ENCODE measurements at places on chromosomes 7 and 10.

- no peak for DNase-seq
Observed at GRCh38 chr7:43469051-43469450, 113.9 kb upstream of the STK17A start.

GRCh38 chr10:111211706-111212105 is 134.9 kb downstream of the ADRA2A start:
- no peak for DNase-seq

DNA sequence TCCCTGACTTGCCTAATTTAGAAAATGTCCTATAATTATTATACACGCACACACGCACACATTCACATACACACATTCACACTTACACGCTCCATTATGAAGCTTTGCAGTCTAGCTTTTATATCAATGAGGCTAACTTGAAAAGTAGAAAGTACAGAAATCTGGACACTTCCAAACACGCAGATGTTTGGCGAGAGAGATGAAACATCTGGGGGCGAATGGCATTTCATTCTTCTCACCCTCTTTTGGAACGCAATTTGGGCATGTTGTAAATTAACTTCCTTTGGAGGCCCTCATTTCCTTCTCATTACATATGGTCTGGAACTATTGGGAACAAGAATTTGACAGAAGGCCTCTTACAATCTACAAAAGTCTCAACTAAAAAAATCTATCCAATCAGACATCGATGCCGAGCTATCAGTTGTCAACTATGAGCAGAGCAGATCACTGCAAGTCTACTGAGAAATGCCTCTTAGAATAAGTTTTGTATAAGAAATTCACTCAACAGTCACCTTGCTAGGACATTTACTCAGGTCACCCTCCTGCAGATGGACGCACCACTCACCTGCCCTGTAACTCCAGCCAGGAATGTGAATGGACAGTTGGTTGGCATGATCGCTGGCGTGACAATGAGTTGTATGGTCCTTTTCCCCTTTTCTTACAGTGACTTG is 115.2 kb upstream of the ADAM12 start:
- DNase-seq: peak; percentile 26

- peak; percentile 92 for DNase-seq
Observed at GRCh38 chr10:63711867-63712716, 190.9 kb downstream of the REEP3 start.

DNA sequence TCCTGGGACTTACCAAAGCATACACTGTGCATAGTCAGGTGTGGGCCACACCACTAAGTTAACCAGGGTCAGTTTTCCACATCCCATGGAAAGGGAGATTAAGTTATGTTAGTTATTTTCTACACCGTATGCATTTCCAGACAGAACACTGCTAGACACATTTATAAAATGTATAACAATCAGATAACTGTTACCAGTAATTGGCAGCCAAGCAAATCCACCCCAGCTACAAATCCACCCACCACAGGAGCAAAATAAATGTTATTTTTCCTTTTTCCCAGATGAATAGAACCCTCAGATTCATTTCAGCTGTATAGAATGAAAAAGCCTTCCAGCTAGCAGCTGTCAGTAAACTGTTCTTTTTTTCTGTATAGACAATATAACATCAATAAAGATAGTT is 256.9 kb upstream of the FZD1 start:
- peak; percentile 20 for DNase-seq

DNA sequence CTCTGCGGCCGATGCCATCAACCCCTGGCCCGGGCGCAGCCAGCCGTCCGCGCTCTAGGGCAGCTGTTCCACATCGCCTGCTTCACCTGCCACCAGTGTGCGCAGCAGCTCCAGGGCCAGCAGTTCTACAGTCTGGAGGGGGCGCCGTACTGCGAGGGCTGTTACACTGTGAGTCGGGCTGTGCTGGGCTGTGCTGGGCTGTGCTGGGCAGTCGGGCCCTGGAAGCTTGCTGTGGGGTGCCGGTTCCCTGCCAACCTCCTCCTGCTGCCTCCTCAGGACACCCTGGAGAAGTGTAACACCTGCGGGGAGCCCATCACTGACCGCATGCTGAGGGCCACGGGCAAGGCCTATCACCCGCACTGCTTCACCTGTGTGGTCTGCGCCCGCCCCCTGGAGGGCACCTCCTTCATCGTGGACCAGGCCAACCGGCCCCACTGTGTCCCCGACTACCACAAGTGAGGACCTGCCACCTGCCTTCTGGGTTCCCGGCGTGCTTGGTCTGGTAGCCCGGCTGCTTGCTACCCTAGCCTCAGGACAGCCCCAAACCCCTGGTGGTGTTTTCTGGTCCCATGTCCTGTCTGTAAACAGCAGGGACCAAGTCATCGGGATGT is 7.5 kb downstream of the ZYX start:
- no peak for DNase-seq

DNA sequence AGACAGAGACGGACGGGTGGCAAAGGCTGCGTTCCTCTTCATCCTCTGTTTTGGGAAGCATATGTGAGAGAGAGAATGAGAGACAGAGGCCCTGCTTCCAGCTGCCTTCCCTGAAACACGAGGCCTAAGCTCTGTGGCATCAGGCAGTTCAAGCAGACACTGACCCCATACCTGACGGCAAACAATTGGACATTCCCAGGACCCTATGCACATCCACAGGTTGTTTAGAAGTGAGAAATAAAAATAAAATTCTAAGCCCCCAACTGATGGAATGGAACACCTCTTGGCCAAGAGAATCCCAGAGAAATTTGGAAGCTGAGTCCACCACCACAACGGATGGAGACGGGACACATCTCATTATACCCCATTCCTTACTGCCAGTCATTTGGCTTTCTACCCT is 105.3 kb downstream of the CPXM2 start:
- no peak for DNase-seq

- DNase-seq: peak; percentile 50
Observed at GRCh38 chr10:103812432-103812831, 42.9 kb downstream of the SH3PXD2A start.

DNA sequence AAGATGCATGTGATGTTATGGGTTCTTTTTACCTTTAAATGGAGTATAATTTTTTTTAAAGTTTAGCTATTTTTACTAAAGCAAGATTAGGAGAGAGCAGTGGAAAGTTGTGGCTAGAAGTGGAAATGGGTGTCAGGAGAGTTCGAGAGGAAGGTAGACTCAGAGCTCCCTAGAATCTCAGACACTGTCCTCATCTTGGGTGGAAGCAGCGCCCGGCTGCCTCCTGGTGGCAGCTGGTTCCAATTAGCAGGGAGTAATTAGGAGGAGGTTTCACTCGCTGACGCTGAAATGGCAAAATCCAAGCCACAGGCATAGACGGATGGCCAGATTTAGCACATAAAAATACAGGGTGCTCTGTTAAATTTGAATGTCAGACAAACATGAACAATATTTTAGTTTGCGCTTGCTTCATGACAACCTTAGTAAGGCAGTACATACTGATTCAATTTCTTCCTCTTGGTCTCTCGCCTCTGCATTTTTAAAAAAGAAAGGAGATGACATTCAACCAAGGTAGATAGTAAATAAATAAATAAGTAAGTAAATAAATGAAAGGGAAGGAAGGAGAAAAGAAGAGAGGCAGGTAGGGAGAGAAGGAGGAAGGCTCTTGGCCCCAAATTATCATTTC is 58.5 kb downstream of the LGI1 start:
- peak; percentile 68 for DNase-seq

- DNase-seq: peak; percentile 76
Observed at GRCh38 chr7:38222481-38223096, 44.5 kb downstream of the STARD3NL start.

GRCh38 chr7:158539711-158540146 is 47.9 kb downstream of the PTPRN2 start:
- no peak for DNase-seq

- DNase-seq: peak; percentile 43
Observed at GRCh38 chr10:128875030-128875744, 591.9 kb upstream of the MGMT start.

GRCh38 chr7:127731431-127732080 is 79.6 kb downstream of the SND1 start:
- DNase-seq: peak; percentile 15

DNA sequence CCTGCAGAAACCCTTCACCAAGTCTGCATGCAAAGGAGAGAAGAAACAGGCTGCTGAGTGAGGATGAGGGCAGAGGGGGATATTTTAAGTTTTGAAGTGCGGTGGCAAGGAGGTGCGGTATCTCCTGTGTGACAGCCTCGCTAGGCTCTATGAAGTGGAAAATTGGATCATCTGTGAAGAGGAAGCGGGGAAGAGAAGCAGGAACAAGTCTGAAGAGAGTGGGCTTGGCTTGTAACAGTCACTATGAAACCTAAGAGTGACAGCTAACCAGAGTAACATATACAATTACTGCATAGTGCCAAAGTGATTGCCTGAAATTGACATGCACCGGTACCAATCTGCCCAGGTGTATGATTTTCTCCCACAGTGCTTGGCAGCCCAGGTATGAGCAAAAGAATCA is 287.5 kb upstream of the KLF14 start:
- DNase-seq: no peak

DNA sequence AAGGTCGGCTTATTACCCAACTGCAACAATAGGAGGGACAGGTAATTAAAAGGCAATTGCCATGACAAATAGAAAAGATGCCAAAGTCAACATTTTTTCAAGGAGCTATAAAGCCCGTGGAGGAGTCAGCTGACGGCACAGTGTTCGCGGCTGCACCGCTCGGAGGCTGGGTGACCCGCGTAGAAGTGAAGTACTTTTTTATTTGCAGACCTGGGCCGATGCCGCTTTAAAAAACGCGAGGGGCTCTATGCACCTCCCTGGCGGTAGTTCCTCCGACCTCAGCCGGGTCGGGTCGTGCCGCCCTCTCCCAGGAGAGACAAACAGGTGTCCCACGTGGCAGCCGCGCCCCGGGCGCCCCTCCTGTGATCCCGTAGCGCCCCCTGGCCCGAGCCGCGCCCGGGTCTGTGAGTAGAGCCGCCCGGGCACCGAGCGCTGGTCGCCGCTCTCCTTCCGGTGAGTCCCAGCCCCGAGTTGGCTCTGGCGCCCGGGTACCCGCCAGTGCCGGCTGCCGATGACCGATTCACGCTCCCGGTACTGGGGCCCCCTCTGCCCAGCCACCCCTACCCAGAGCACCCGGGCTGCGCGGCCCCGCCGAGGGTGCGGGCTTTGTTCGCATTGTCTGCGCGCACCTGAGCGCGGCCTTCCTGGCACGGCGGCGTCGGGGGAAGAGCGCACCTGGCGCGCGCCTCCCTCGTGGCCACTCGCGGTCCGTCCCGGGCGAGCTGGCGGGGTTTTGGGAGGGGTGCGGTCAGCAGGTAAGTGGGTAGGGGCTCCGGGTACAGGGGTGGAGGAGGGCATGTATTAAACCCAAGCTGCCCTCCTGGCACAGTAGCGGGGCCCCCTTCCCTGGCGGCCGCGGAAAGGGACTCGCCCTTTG is at the start of gene VWA2:
TSS of gene VWA2 (plus strand) at position 138 of the 877 bp plus-strand sequence. CDS start 9,460 bp downstream, outside the sequence.
- DNase-seq: no peak

- DNase-seq: no peak
Observed at GRCh38 chr10:63825111-63825510, 303.9 kb downstream of the REEP3 start.

- no peak for DNase-seq
Observed at GRCh38 chr10:126166797-126167196, 221.5 kb downstream of the ADAM12 start.

DNA sequence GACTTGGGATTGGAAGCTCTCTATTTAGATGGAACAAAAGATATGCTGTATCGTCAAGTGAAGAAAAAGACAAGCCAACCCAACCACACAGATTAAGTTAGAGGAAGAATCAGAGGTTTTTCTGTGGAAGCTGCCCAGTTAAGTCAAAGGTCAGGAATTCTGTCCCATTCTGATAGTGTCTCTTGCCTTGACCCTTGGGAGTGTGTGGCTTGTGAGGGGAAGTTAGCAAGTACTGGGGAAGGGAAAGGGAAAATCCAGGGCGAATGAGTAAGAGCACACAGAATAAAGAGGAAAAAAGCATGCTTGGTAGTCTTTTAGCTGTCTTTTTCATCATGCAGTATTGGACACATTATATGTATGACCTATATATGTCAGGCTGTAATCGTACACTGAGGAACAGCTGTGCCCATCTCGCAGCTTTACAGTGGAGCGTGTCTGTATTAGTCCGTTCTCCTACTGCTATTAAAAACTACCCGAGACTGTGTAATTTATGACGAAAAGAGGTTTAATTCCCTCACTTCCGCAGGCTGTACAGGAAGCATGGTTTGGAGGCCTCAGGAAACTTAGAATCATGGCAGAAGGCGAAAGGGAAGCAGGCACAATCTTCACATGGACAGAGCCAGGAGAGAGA is 197.2 kb downstream of the GALNT17 start:
- DNase-seq: peak; percentile 63

DNA sequence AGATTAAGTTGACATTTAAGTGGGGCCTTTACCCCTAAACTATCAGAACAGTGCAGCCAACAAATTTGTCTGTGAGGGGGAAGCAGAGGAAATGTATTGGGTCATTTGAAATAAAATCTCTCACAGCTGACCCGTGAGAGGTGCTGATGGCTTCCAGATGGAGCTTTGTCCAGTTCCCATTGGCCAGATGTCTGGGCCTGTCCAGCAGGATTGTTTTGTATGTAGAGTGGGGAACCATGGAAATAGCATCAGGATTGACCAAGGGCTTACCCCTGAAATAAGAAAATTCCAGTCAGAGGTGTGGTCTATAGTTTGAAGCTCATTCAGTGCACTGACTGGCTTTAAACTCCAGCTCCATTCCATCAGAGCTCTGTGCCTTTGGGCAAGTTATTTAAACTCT is 50.6 kb downstream of the INHBA start:
- peak; percentile 96 for DNase-seq

DNA sequence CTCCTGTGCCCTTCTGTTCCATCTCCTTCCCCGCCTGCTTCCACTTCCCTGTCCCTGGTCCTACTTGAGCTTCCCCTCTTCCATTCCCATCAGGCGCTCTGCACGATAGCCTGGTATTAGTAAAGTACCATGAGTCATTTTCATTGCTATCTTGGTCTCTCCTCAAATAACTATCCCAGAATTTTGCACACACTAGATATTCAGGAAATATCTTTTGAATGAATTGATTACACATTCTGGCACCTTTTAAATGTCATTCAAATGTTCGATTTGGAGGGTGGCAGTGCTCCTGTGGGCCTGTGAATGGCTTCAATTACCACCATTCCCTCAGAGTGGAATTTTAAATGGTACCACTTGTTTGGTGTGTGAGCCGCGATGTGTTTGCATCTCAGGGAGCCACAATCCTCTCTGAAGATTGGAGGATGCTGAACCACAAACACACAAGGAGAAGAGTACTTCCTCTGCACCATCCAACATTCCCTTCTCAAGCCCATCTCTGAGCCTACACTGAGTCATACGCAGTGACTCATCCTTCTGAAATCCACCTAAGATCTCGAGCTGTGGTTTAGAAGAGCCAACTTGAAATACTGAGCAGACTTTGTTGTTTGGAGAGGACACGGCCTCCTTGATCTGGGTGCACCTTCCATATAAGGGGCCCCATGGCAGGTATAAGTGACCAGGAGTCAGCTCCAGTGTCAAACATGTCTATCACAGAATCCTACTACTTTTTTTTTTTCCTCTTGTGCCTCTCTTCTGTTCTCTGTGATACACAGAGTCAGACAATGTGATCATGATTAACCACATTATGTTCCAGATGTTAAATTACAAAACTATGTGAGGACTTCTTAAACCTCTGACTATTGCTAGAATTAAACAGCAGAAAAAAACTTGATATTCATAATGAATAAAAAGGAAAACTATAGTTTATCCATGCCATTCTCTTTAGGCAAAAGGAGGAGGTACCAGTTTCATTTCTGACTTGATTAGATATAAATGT is 81.9 kb downstream of the BMPER start:
- DNase-seq: peak; percentile 33

GRCh38 chr10:33483124-33483815 is 148.8 kb upstream of the NRP1 start:
- DNase-seq: no peak

GRCh38 chr10:111856631-111857030 is 326.9 kb downstream of the GPAM start:
- peak; percentile 16 for DNase-seq

Measured in muscle of leg (tissue), 16 donors.